Gastrocnemius medialis (tissue), 4 donors: ENCODE measurements at places on chromosomes 5 and 9.

DNA sequence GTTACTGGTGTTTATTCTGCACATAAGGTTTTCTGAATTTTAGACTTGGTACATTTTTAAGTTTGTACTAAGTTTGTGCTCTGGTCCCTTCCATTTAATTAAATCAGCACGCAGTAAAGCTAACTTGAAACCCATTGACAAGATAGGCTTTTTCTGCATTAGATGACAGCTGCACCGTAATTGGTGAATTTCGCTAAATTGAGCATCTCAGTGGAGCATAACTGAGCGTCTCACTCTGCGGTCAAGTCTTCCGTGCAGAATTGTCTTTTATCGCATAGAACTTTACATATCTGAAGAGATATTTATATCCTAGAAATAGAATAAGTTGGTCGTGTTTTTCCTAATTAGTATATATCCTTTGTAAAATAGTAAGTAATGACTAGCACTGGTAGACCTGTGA is 4.1 kb downstream of the SUB1 start:
- no peak for DNase-seq

DNA sequence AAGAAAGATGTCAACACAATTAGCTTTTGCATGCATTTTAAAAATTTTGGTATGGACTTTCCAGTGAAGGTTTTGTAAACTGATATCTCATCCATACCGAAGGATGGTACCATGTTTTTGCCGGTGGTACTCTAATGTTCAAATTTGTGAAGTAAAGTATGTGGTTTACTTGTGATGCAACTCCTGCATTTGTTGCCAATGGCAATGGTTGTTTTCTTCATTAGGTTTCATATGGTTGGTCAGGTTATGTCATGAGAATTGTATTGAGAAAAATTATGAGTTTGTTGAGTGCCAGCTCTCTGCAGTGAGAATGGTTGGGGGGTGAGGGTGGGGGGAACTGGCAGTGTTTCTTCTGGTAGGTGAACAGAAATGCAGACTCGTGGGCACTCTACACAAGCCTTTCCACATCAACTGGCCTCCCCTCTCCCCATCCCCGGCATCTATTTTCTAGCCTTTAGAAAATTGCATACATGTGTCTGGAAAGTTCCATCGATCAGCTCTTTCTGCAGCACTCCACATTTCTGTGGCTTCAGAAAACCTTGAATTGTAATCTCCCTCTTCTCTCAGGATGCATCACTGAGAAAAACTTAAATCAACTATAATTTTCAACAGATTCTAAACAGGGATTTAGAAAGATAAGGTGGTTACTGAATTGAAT is 107.7 kb downstream of the PDE4D start:
- no peak for DNase-seq

GRCh38 chr5:131229623-131230022 is 34.2 kb upstream of the CDC42SE2 start:
- no peak for DNase-seq

DNA sequence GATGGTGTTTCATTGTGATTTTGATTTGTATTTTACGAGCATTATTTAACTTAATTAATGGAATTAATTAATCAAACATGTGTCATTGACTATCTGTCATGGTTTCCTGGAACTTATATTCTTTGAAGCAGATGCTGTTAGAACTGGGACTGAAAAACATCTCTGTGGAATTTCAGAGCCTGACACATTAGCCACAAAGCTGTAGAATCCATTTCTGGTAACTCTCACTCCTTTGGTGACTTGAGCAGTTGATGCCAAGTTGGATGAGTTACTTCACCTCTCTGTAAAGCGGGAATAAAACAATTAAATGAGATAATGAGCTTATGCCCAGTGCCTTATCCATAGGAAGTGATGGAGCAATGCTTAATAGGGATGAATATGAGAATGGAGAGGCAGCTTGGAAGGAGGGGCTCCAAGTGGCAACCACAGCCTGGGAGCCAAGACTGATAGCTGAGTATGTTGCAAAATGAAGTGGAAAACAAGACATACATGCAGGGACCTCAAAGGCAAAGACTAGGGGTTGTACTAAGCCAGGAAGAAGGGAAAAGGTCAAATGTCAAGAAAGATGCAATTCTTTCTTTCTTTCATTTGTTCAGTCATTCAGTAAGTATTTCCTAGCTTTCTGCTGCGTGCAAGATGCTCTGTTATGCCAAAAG is 23.1 kb upstream of the ADRA1B start:
- DNase-seq = no peak

- no peak for DNase-seq
Measured at GRCh38 chr9:2758162-2758897, 41.0 kb downstream of the KCNV2 start.

DNA sequence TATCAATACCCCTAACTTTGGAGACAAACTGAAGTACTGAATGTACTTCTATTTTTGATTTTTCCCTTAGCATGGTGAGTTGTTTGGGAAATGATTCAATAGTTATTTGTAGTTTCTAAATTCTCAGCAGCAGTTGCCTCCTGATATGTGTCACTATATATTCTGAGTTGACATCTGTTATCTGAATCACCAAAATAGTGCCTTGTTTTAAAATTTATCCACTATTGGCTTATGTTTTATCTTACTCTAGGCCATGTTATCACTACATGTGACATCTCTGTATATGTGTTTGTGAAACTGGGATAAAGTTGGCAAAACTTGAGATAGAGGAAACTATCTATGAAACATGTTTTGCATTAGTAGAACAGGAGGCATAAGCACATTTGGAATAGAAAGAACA is 317.6 kb downstream of the TLE4 start:
- no peak for DNase-seq
